ENCODE measurements at places on chromosomes 6 and 20. TPM values are rescaled to one million over a fixed set of nuclear protein-coding genes. Genes with fewer than 3 reads are reported as not detected.

DNA sequence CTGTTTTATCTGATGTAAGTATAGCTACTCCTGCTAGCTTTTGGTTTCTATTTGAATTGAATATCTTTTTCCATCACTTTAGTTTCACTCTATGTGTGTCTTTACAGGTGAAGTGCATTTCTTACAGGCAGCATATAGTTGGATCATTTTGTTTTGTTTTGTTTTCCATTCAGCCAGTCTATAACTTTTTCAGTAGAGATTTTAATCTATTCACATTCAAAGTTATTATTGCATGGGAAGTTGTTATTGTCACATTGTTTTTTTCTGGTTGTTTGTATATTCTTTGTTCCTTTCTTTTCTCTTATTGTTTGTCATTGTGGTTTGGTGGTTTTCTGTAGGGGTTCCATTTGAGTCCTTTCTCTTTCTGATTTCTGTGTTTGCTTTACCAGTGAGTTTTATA, 151.2 kb downstream of the PDE10A start:
- no peak for DNase-seq

The PGC gene
- not detected for total RNA-seq

The WFDC12 gene
- not detected for total RNA-seq

The ALDH5A1 gene
- total RNA-seq, result 14.6 TPM

DNA sequence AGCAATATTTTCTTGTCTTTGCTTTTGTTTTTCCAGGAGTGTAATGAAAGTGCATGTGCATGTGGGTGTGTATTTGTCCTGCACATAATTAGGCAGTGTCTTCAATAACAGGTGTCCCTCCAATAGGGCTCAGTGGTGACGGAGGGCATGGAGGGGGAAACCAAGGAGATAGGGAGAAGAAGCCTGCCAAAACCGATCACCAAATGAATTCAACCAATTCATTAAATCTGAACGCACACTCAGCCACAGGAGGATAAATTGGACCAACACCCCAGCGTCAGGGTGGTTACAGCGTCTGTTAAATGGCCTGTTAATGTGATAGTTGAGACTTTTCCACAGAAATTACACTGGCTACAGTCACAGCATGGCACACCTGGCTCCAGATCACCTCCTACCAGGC, 527.6 kb downstream of the CD83 start:
- DNase-seq, result no peak

GRCh38 chr6:16493112-16493511, 254.7 kb downstream of the GMPR start:
- DNase-seq, result no peak

DNA sequence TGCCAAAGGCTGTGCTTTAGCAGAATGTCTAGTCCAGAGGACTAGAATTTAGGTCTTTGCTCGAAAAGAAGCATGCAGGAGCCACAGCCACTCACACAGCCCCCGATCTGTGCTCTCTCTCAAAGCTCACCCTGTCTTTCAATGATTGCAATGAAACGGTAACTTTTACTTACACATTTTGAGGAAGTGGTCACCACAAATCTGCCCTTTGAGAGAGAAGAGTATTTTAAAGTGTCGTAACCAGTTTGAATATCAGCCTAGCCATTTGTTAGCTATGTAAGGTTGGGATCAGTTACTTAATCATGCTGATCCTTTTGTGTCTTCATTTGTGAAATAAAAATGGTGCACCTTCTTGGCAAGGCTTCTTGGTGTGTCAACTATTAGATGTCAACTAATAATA, 209.0 kb downstream of the TFAP2A start:
- DNase-seq, result no peak

GRCh38 chr6:12436683-12437082, 146.5 kb downstream of the EDN1 start:
- no peak for DNase-seq

DNA sequence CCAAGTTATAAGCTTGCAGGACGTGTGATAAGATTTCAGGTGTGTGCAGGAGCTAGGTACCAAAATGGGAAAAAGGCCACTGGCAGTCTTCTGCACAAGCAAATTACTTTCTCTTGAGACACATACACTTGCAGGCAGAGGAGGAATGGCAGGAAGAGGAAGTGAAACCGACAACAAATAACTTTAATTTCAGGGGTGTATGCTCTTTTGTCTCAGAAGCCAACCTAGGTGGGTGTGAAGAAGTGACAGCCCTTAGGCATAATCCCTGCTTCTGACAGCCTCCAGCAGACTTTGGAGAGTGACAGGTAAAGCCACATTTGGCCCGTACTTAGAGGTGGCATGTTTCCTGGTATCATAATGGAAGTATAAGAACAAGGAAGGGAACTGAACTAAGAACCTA, 118.8 kb upstream of the TRAF3IP2 start:
- no peak for DNase-seq

DNA sequence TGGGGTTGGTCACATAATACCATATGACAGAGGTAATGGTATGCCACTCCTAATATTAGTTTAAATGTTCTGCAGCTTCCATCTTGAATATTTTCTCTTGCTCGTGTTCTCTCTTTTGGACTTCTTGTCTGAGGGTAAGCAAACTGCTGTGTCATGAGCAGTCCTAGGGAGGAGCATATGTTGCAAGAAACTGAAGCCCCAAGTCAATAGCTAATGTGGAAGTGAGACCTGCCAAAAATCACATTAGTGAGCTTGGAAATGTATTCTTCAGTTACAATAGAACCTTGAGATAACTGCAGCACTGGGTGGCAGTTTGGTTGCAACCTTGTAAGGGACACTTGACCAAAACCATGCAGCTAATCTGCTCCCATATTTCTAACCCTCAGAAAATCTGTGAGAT, 178.2 kb upstream of the IMPG1 start:
- no peak for DNase-seq

The DSP gene
- total RNA-seq, result 366 TPM

The PTCHD4 gene
- total RNA-seq, result 4.8 TPM

DNA sequence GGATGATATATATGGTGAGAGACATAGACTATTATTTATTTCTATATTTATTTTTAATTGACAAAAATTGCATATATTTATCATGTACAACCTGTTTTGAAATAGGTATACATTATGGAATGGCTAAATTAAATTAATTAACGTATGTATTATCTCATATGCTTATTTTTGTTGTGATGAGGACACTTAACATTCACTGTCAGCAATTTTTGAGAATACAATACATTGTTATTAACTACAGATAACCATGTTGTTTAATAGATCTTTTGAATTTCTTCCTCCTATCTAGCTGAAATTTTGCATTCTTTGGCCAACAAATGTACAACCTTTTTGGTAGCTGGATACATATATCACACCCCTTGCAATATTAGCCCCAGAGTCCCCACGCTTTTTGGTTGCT, 110.7 kb upstream of the CITED2 start:
- no peak for DNase-seq

- DNase-seq, result no peak
Measured at GRCh38 chr6:36383606-36384005, 3.9 kb downstream of the ETV7 start.

DNA sequence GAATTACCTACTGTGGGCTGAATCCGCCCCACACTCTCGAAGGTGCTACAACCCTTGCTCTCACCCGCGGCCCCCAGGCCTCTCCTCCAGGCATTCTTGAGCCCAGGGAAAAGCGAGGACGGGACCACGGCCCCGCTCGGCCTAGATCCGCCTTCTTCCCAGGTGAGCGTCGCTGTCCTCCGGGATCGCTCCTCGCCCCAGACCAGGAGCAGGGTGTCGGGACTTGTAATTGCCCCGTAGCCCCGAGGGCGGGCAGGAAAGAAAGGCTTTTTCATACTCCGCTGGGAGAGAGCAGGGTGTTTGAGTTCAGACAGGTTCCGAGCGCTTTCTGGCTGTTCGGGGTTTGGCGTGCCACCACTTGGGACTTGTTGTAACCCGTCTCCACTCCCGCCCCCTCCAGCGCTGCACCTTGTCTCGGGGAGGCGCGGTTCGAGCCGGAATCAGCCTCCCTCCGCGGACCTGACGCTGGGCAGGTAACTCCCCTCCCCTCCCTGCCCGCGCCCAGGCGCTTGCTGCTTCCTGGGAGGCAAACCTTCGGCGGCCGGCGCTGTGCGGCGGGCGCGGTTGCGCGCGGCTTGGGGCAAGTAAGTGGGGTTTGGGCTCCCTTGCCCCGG, at the start of gene FAM83B:
Gene FAM83B, plus strand, starts transcription at position 529 of the 614 bp plus-strand sequence. CDS start 23,476 bp downstream, outside the sequence.
- peak; percentile 61 for DNase-seq

- DNase-seq, result no peak
Measured at GRCh38 chr6:12033770-12034169, 21.7 kb downstream of the HIVEP1 start.

GRCh38 chr6:42629845-42630244, 66.0 kb downstream of the UBR2 start:
- DNase-seq, result no peak

GRCh38 chr6:36624461-36625157, 30.4 kb downstream of the SRSF3 start:
- no peak for DNase-seq

The L3MBTL1 gene
- 42.8 TPM for total RNA-seq

DNA sequence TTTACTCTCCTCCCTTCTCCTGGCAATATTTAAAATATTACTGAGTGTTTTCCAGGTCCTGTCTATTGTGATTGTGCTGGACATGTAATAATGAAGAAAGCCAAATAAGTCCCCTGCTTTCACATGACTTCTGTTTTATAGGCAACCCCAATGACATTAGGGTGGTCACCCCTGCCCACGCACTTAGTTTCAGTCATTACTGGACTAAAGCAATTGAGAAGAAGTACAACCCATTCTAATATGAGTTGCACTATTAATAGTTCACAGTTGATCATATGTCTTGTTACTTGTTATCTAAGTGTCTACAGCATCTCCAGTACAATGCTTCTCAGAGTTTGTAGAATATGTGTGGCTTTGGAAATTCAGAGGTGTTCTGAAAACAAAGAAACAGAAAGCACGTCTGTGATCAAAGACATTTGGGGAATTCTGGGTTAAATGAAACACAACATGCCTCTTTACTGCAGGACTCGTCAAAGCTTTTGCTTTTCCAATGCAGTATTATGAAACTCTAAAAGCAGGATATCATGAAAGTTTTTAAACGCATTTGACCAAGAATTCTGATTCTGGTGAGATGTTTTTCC, 789.5 kb downstream of the DHX35 start:
- no peak for DNase-seq

- no peak for DNase-seq
Measured at GRCh38 chr6:94600636-94601035, 976.7 kb upstream of the MANEA start.

DNA sequence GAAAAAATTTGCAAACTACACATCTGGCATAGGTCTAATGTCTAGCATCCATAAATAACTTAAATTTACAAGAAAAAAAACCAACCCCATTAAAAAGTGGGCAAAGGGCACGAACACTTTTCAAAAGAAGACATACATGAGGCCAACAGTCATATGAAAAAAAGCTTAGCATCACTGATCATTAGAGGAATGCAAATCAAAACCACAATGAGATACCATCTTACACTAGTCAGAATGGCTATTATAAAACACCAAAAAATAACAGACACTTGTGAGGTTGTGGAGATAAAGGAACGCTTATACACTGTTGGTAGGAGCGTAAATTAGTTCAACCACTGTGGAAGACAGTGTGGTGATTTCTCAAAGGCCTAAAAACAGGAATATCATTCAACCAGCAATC, 33.7 kb upstream of the EPB41L2 start:
- DNase-seq, result no peak

The MYBL2 gene
- 44.4 TPM for total RNA-seq

The C20orf202 gene
- 0.26 TPM for total RNA-seq

DNA sequence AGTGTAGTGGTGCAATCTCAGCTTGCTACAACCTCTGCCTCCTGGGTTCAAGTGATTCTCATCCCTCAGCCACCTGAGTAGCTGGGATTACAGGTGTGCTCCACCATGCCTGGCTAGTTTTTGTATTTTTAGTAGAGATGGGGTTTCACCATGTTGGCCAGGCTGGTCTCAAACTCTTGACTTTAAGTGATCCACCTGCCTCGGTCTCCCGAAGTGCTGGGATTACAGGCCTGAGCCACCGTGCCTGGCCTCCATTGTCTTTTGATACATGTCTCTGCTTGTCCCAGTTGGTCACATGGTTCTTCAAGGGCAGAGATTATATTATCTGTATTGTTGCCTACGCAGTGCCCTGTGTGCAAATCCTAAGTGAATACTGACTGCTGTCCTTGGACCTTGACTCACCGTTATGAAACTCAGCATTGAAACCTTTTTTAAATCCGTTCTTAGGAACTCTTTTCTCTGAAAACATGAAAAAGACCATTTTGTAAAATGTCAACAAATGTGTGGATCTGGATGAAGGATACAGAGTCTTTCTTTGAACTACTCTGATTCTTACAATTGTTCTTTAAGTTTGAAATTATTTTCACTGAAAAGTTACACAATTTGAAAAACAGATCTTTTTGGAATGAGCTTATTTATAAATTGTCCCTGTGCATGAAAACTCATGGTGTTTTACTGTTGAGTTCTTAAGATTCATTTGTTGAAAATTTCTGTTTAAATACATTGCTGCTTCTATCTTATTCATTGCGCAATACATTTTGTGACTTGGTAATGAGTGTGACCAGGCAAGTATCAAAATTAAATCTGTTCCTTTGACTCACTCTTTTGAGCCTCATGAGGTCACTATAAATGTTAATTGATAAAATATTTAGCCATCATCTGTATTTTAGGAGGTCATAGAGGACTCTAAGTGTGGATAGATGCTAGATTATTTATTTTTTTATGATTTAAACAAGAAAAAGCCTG, 293.5 kb downstream of the UTRN start:
- no peak for DNase-seq

DNA sequence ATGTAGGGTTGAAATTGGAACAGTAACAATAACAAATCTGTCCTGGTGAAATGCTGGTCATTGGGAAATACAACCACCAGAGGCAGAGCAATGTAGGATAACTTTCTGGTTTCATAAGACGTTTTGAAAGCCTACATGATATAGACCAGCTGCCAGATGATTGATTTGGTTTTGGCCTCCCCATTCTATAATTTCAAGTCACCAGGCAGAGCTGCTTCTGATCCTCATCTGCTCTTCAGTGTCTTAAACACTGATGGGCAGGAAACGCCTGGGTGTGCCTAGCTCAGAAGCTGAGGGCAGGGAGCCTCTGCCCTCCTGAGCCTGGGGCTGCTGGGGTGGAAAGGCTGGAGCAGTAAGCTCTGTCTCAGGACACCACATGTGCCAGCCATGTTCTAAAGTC, 24.5 kb downstream of the DHX35 start:
- no peak for DNase-seq

The MOXD1 gene
- total RNA-seq, result 8.9 TPM

The DNMT3B gene
- total RNA-seq, result 15.4 TPM

- DNase-seq, result no peak
Measured at GRCh38 chr6:110617057-110617456, 140.6 kb upstream of the SLC22A16 start.

DNA sequence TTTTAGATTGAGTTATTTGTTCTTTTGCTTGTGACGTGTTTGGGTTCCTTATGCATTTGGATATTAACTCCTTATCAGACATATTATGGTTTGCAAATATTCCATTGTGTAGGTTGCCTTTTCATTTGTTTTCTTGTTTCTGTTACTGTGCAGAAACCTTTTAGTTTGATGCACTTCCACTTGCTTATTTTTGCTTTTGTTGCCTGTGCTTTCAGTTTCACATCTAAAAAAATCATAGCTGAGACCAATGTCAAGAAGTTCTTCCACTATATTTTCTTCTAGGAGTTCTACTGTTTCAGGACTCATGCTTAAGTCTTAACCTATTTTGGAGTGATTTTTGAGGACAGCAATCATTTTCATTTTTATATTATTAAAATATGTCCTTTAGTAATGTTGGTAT, 113.5 kb downstream of the EPM2A start:
- DNase-seq, result no peak

- no peak for DNase-seq
Measured at GRCh38 chr20:51514249-51514648, 28.3 kb downstream of the NFATC2 start.

- DNase-seq, result no peak
Measured at GRCh38 chr20:4950437-4950836, 50.9 kb downstream of the SLC23A2 start.
